Kasumi-1 (cell line): ENCODE measurements at places on chromosomes 3 and 15.

DNA sequence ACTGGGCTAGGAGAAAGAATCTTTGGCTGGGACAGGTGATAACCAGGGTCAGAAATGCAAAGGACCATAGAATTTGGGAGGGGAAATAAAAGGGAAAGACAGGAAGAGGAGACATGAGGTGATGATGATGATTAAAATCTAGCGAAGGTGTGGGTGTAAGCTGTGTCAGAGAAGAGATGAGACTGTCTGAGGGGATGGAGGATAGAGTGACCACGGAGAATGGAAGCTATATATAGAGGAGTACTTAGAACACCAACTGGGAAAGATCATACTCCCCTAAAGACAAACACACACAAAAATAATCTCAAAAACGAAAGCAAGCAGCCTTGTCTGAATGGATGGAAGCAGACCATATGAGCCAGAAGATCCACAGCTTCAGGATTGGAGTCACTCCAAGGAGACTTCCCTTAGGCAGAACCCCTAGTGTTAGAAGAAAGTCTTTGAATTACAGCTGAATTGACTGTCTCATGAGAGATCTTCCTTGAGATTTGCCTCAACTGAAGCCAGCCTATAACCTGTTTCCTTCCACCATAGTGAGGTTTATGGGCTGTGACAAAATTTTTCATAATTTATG is 115.2 kb upstream of the DAZL start:
- DNase-seq: no peak

DNA sequence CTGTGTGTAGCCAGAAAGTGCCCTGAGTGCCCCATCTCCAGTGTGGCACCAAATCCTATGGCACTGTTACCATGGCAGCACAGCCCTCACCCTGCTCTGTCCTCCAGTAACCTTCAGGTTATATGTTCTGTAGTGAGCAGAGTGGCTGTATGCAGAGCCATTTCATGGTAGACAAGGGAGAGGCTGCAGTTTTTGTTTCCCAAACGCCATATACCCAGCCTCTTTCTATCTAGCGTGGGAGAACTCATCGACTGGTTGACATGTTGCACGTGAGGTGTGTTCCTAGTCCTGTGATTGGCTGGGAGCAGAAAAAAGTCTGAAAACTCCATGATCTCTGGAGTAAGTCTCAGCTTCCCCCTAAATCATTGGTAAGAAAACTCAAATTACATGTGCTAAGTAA is 2.0 kb downstream of the SIDT1 start:
- DNase-seq: no peak

GRCh38 chr3:69568951-69569350 is 170.3 kb upstream of the MITF start:
- no peak for DNase-seq

DNA sequence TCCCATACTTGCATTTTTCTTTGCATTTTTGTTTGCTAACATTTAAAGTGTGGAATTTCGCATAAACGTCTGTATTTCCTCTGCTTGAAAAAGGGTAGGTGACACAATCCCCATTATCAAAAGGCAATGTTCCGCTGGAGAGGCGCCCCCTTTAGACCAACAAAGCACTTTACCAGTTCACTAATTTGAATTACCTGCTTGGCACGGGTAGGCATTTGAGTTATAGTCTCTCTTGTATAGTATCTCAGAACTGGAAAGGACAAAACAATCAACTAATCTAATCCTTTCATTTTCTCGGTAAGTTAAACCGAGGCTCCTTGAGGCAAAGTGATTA is 775 bp upstream of the CCDC39 start:
- DNase-seq: no peak

GRCh38 chr3:179896507-179896906 is 140.2 kb downstream of the PEX5L start:
- DNase-seq: no peak

DNA sequence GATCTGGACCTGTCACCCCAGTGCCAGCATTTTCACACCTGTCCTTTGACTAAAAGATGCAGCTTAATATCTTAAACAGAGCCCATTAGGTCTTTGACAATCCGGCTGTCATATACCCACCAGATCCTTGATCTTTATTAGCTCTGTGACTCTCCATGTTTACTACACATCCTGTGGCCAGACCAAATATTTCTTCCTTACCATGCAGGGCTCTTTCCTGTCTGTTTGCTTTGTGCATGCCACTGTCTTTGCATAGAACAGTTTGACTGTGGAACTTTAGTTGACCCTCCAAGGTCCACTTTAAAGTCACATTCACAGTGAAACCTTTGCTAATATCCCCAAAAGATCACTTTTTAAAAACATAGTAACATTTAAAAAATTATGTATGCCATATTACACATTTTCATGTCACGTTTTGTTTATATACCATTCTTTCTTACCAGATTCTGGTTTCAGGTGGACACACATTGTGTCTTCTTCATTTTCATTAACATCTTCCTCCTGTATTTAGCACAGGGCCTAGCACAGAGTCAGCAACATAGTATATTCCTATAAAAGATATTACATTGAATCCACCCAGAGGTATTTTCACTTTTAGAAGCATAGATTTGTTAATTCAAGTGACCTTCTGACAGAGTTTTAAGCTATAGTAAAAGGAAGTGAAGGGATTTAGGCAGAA is 95.8 kb downstream of the RAP2B start:
- no peak for DNase-seq

DNA sequence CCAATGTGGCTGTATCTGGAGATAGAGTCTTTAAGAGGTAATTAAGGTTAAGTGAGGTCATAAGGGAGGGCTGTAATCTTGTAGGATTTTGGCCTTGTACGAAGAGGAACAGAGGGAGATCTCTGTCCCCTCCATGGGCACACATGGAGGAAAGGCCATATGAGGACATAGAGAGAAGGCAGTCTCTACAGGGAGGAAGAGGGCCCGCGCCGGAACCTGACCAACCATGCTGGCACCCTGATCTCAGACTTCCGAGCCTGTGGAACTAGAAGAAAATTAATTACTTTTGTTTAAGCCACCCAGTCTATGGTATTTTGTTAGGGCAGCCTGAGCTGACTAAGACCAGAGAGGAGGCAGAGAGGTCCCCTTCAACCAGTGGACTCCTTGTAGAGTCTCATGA is 17.7 kb upstream of the MRPS22 start:
- no peak for DNase-seq

DNA sequence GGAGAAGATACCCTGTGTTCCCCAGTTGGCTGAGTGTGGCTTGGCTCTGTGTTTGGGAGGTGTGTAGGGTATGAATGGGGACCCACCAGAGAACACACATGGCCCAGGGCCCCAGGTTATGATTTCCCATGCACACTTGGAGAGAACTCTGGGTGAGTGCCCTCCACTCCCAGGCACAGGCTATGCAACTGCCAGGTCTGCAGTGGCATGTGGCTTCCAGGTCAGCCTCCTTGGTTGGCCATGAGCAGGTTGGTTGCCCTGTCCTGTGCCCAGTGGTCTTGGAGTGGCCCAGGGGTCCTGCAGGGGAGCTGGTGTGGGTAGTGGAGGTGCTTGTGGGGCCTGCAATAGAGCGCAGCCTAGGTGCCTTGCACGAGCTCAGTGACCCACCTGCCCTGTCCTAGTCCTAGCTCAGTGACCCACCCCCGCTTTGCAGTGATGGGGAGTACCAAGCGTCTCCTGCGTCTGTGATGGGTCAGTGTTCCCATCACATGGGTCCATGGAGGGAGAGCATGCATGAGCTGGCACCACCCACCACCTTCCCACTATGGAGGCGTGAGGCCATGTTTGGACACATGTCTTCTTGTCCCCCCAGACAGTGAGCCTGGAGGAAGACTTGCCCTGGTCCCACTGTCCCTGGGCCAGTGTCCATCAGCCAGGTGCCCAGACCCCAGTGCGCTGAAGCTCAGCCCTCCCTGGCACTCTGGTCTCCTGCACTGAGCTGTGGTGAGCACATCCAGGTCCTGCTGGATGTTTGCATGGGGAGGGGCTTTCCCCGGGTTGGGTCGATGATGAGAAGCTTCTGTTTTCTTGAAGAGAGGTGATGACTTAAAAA is 217.3 kb downstream of the SNRPN start:
- no peak for DNase-seq

DNA sequence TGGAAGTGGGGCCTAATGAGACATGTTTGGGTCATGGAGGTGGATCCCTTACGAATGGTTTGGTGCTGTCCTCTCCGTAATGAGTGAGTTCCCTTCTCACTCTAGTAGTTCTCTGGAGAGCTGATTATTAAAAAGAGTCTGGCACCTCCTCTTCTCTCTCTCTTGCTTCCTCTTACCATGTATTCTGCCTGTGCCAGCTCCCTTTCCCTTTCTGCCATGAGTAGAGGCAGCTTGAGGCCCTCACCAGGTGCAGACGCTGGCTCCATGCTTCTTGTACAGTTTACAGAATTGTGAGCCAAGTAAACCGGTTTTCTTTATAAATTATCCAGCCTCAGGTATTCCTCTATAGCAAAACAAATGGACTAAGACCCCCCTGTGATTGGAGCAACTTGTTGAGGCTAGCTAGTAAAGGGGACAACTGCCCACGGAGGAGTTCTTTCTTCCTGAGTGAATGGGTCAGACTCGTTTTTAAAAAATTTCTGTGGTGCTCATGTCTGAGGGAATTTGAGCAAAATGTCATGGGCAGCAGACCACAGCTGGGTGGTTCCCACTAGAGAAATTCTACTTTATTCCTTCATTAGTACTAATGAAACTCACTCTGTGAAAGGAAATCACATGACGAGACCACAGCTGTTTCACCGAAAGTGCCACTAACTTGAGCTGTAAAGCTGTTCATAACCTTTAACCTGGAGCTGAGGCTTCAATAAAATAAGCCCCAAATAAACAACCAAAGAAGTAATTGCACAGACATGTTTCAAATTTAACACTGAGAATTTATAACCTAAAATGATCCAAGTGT is 210.0 kb downstream of the NFKBIZ start:
- no peak for DNase-seq

- DNase-seq: no peak
Measured at GRCh38 chr3:177599837-177600236, 402.6 kb upstream of the TBL1XR1 start.

GRCh38 chr3:62201438-62202035 is 171.8 kb downstream of the FEZF2 start:
- DNase-seq: peak; percentile 49

GRCh38 chr3:14634763-14635400 is 16.7 kb upstream of the CCDC174 start:
- no peak for DNase-seq

DNA sequence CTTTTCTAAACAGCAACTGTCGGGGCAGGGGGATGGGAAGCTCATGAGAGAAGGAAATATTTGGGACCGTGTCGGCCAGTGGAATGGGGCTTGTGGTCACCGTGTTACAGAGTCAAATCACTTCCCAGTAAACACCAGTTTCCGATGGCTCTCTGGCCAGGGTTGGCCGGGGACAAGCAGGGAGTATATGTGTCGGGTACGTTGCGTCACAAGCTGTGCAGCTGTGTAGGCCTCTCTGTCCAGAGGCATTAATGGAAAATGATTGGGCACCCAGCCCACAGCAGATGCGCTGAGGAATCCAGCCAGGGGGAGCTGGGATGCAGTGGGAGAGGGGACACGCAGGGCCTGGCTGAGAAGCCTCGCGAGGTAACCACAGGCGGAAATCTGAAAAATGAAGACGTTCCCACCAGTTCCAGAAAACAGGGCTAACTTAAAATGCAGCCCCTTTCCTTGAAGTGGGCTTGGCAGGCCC is 15.8 kb upstream of the ALDH1A3 start:
- no peak for DNase-seq

DNA sequence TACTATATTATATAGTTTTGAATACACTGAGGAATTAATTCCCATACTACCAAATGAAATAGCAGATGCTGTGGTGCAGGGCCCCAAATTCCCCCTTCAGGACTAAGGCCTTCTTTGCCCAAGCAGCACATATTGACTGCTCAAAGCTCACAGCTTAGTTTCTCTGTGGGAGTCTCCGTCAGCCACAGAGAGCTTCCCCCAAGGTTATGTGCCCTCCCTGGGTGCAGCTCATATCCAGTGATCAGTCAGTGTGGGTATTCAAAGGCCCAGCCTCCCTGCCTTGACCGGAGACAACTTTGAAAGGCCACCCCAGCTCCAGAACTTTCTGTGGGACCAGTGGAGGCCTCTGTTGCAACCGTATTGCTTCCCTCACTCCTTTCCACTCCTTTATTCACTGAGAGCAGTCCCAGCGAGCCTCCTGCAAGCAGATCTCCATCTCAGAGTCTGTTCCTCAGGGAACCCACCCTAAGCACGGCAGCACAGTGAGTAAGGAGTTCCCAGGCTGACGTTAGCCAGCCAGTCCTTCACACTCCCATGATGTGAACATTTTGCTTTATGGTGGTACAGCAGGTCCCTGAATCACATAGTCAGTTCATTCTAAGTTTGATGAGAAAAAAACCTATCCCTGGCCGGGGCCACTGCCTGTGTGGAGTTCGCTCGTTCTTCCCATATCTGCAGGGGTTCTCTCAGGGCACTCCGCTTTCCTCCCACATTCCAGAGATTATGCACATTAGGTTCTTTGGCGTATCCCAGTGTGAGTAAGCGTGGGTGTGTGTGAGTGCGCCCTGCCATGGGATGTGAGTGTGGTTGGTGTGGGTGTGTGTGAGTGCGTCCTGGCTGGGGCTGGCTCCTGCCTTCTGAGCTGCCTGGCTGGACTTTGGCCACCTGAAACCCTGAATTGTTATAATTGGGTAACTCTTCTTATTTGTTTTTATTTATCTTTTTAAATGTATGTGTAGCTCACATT is 64.4 kb upstream of the PPARG start:
- no peak for DNase-seq

DNA sequence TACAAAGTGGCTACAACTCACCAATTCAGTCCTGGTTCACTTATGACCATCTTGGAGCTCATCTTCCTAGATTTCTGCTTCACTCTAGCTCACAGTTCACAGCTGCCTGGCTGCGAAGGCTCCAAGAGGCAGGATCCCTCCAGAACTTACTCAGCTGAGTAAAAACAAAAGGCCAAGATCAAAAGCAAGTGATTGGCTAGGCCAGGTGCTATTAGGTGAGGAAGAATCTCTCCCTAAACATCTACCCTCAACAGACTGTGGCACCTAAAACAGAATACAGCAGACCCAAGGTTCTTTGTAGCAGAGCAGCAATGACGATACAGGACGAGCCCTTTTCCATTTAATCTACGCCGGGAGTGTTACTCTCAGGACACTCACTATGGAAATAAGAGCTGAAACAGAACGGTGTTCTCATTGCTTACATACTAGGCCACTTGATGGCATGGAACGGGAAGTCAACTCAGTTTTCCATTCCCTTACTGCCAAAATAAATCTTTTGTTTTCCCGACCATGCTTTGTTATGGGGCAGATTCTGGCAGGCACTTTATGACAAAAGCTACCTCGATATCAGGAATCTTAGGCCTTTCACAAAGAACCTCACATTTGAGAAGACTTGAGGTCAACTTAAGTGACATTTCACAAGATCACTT is 901 bp downstream of the ICE2 start:
- peak; percentile 44 for DNase-seq

GRCh38 chr3:184546252-184546651 is 15.3 kb upstream of the EPHB3 start:
- peak; percentile 48 for DNase-seq

GRCh38 chr15:81293728-81294515 is 30.0 kb downstream of the STARD5 start:
- DNase-seq: peak; percentile 93
